ENCODE measurements at places on chromosomes 3 and 15.

- DNase-seq, result no peak
Observed at GRCh38 chr15:71472566-71472965, 337.8 kb upstream of the NR2E3 start.

GRCh38 chr3:11078826-11079515 is 75.3 kb upstream of the HRH1 start:
- no peak for DNase-seq

- peak; percentile 73 for DNase-seq
Observed at GRCh38 chr3:194879991-194880939, 194.6 kb downstream of the FAM43A start.

GRCh38 chr3:54999159-54999558 is 71.3 kb upstream of the LRTM1 start:
- no peak for DNase-seq

DNA sequence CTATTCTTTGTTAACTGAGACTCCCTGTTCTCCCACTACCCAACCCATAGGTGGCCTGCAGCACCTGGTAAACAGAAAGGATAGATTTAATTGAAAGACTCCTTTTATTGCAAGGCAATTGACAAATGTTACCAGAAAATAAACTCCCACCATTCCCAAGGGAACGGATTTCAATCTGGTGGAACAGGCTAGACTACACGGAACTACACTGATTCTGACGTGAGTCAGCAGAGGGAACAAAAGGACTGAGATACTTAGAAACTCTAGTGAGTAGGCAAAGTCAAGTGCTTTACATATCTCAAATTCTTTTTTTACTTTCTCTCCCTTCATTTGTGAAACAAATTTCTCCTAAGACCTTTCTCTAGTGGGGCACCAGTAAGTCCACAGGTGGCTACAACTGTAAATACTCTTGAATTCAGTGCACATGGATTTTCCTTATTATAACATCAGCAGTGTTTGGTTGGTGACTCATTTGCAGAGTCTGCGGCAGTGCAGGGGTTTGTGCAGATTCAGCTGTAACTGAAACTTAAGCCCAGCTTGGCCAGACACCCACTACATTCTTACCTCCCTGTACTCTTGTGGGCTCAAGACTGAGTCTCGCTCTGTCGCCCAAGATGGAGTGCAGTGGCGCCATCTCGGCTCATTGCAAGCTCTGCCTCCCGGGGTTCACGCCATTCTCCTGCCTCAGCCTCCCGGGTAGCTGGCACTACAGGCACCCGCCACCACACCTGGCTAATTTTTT is 34.3 kb upstream of the PLSCR2 start:
- no peak for DNase-seq

DNA sequence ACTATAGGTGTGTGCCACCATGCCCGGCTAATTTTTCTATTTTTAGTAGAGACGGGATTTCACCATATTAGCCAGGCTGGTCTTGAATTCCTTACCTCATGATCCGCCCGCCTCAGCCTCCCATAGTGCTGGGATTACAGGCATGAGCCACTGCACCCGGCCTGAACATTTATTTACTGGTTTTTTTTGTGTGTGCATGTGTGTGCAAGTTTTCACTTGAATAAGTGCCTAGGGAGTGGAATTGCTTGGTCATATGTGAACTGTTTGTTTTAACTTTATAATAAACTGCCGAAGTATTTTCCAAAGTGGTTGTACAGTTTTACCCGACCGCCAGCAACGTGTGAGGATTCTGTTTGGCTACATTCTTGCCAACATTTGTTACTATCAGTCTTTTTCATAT is 14.1 kb downstream of the BBS4 start:
- no peak for DNase-seq

DNA sequence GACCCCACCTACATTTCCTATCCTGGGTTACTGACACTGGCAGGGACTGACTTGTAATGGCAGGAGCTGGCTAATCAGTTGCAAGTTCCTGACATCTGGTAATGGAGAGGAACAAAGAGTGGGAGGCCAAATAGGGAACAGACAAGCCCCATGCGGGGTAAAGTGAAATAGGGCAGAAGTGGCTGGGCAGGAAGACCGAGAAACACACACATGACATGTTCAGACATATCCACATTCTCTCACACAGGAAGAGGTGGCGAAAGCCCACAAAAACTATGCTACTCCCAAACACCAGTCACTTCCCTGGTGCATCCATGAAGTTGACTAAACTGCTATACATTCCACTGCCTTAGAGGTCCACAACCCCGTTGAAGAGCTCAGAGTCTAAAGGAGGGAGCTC is 394.1 kb upstream of the TBL1XR1 start:
- DNase-seq, result no peak
